Nephron progenitor cell (in vitro differentiated cells): ENCODE measurements at places on chromosomes 12 and 14.

- H3K36me3 ChIP-seq, result no peaks in the 10 kb centered on the region
- H3K27ac ChIP-seq, result no peak overlapping the region
- no peaks in the 10 kb centered on the region for H3K4me1 ChIP-seq
- no peak overlapping the region for H3K4me3 ChIP-seq
- no peak for DNase-seq
- peaks cover 6% of the 10 kb centered on the region for H3K27me3 ChIP-seq
These were observed 142.4 kb downstream of the OTOGL start for GRCh38 chr12:80241576-80242273.

DNA sequence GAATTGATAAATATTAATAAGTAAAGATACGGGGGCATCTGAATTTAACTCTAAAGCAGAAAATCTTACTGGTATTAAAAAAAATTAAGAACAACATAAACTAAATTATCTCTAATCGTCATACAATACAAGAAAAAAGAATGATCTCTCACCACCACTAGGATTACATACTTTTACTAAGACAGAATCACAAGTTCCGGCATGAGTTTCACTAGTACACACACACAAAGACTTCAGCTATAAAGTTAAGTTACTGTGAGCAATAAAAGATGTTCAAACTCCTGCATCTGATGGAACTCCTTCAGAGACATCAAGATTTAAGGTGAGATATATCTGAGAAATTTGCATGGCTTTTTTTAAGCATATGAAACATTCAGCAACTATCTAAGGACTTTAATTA is 21.9 kb downstream of the CEP128 start:
- H3K27me3 ChIP-seq, result no peaks in the 10 kb centered on the region
- no peaks in the 10 kb centered on the region for H3K4me1 ChIP-seq
- H3K27ac ChIP-seq, result no peak overlapping the region
- peaks cover 12% of the 10 kb centered on the region for H3K36me3 ChIP-seq

GRCh38 chr14:54822685-54823084 is 79.9 kb downstream of the GCH1 start:
- H3K4me3 ChIP-seq, result no peak overlapping the region
- DNase-seq, result no peak
- H3K27me3 ChIP-seq, result peaks cover 4% of the 10 kb centered on the region
- no peak overlapping the region for H3K27ac ChIP-seq
- peaks cover 25% of the 10 kb centered on the region for H3K4me1 ChIP-seq

DNA sequence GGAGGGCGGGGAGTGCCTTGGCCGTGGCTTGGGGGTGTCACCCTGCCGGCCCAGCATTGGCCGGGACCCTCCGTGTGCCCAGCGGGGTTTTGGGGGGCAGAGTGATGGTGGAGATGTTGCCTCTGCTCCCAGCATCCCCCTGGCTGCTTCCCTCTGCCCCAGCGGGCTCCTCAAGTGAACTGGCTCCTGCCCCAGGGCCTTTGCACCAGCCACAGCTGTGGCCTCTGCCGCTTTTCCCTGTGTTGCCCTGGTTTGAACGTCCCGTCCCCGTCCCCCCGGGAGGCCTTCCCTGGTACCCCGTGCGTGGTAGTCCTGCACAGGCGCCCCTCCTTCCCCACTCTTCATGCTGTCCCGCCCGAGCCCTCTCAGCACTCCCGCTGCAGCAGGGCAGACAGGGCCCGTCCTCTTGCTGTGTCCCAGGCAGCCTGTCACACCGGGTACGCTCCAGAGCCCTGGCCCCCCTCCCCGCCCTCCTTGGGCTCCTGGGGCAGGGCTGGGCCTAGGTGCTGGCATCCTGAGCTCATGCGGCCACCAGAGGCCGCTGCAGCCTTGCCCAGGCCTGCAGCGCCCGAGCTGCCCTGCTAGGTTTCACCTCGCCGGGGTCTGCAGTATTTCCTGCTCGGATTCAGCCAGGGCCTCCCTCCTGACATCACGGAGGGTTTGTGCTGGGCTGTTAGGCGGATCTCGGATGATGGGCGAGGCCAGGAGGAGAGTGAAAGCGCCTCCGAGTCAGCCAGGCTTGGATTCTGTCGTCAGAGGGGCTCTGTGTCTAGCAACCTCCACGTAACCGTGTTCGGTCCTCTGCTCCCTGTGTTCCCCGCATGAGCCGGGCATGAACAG is 9.5 kb downstream of the NOC4L start:
- peaks cover 11% of the 10 kb centered on the region for H3K4me1 ChIP-seq
- H3K36me3 ChIP-seq, result no peaks in the 10 kb centered on the region
- H3K27ac ChIP-seq, result no peak overlapping the region
- H3K4me3 ChIP-seq, result no peak overlapping the region
- H3K27me3 ChIP-seq, result no peaks in the 10 kb centered on the region

GRCh38 chr12:82437744-82438143 is 79.4 kb downstream of the METTL25 start:
- H3K36me3 ChIP-seq, result peaks cover 15% of the 10 kb centered on the region
- DNase-seq, result no peak
- H3K27me3 ChIP-seq, result no peaks in the 10 kb centered on the region
- no peak overlapping the region for H3K27ac ChIP-seq
- H3K4me1 ChIP-seq, result no peaks in the 10 kb centered on the region

- no peaks in the 10 kb centered on the region for H3K36me3 ChIP-seq
- H3K4me3 ChIP-seq, result no peak overlapping the region
- H3K27me3 ChIP-seq, result no peaks in the 10 kb centered on the region
These were observed 197.9 kb downstream of the TMTC3 start for GRCh38 chr12:88339966-88340365.

DNA sequence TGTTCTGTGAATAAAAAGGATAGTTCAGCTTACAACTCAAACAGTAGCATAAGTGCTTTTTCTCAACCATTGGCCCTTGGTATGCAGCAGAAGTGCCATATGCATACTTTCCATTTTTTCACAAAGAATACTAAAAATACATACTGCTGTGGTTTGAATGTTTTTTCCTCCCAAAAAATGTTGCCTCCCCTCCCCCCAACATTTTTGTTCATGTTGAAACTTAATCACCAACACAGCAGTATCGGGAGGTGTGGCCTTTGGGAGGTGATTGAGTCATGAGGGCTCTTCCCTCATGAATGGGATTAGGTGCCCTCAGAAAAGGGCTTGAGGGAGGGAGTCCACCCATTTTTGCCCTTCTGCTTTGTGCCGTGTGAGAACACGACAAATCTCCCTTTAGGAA is 198.6 kb downstream of the ESR2 start:
- H3K36me3 ChIP-seq, result peaks cover 26% of the 10 kb centered on the region
- no peak overlapping the region for H3K4me3 ChIP-seq
- no peaks in the 10 kb centered on the region for H3K27me3 ChIP-seq
- no peak overlapping the region for H3K27ac ChIP-seq
